Activated CD8-positive, alpha-beta T cell treated with anti-CD3 and anti-CD28 coated beads, Interleukin-2, amount 10 ng/mL, durations not matched to agents 7 days and 5 days (primary cell): ENCODE measurements at places on chromosomes 16 and 17.

DNA sequence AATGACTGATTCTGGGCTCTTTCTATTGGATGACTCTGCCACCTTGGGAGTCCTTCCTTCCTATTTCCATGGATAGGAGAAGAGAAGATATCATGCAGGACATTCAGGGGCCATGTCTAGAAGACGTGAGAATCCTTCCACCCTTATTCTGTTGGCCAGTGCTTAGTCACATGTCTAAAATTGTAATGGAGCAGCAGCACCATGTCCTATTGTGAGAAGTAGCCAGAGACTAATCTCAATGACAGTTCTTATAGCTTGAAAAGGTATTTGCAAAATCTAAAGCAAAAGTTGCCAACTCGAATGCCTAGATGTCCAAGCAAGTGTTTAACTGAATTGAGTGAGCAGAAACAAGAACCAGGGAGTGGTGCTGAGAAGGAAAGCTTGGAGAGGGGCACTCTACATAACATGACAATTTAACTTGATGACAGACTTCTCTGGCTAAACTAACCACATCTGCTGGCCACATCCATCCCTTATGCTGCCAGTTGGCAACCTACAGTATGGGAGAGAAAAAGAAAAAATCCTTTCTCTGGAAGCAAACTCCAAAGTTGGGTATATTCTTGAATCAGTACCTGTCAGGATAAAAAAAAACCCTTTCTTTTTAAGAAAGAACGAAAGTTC is 225.7 kb downstream of the CDH13 start:
- DNase-seq, result no peak

DNA sequence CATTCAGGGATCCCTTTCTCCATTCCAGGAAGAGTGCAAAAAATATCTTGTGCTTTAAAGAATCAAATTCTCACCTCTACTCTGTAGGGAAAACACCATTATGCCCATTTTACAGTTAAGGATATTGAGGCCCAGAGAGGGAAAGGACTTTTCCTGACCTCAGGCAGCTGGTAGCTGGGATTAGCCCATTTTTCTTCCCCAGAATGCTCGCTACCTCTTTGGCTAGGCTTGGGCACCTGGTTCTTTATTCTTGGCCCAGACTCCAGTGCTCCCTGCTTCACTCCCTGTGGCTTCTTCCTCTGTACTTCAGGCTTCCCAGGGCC is 45.7 kb downstream of the MEOX1 start:
- DNase-seq, result no peak

DNA sequence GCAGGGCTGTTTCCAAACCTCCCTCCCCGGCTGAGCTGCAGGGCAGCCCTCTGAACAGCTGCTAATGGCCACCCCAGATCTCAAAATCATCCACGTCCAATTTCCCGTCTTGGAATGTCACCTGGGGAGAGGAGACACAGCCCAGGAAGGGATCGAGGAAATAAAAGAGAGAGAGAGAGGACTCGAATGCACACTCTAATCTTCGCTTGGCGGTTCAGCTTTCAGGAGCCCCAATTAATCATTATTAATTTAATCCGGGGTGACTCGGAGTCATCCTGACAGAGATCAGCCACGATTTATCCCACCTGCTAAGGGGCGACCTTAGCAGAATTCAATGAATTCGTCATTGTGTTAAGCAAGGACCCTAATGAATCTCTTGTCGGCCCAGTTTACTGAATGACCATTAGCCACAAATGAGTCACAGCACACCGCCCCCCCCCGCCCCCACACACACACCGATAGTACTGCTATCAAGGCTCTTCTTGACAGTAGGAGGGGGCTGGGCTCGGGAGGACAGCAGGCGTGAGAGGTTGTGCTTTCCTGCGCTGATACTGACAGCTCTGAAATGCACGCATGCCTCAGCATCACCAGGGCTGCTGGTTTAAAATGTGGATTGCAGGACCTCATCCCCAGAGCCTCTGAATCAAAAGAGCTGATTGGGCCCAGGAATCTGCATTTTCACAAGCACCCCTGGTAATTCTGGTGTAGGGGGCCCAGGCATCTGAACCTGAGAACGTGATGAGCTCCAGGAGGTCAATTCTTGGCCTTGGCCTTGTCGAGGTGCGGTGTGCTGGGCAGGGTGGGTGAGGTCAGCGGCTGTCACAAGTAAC is 190.0 kb upstream of the CIBAR2 start:
- no peak for DNase-seq

GRCh38 chr17:78741644-78742284 is 40.3 kb downstream of the CYTH1 start:
- DNase-seq, result no peak

GRCh38 chr17:40848583-40849235 is 18.3 kb downstream of the KRT12 start:
- no peak for DNase-seq

GRCh38 chr16:3175157-3176093 is 12.6 kb upstream of the OR1F1 start:
- DNase-seq, result no peak

- no peak for DNase-seq
These were observed 9.9 kb upstream of the SOX9 start for GRCh38 chr17:72110942-72111318.

GRCh38 chr17:49554694-49555494 is 20.8 kb upstream of the NXPH3 start:
- no peak for DNase-seq

DNA sequence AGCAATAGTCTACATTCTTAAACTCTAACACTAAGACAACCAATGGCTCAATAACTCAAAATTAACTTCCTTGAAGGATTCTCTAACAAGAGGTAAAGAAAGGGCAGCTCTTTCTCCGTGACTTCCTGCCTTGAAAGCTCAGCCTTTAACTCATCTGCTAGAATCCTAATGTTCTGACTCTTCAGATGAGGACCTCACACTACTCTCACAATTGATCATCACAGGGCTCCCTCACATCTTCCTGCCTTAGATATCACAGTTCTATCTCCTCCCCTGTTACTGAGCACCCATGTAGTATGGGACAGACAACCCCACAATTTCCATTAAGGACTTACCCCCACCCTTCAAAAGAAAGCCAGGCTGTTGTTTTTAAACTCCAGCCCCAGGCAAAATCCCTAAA is 33.5 kb downstream of the SMURF2 start:
- DNase-seq, result peak; percentile 32

DNA sequence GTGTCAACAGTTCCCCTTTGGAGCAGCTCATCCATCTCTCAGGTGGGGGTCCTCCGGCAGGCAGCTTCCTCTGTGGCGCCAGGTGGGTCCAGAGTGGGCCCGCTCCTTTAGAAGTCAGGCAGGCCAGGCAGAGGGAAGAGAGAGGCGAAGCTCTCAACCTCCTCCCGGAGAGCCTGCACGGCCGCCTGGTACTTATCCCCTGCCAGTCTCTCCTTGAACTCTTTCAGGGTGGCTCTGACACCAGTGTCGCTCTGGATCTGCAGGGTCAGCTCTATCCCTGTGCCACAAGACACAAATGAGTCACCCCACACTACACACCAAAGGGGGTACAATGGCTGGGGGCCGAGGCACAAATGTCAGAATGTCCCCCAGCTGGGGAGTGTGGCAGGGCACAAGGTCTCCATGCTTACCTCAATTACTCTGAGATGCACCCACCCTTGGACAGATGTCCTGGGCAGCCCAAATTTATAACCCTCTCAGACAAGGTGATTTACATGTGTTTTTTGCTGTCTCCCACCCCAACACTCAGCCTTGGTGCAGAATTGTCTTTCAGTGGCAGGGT is 13.6 kb downstream of the SMCR8 start:
- no peak for DNase-seq

- DNase-seq, result peak; percentile 55
These were observed 122.3 kb downstream of the MRTFB start for GRCh38 chr16:14193316-14193871.

DNA sequence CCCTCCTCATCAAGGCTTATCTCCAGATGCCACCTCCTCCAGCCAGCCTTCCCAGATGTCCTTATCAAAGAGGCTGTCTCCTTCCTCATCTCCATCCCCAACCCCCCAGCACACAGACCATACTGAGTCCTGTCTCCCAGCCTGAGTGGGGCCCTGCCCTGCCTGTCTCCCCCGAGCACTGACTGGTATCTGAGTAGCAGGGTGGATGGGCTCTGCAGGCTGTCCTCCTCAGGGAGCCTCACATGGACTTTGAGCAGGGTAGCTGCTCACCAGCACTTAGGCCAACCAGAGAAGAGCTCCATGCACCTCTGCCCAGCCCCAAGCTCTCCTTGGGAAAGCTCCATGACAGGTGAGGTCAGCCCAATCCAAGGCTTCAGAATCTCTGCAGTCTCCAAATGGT is 20.0 kb upstream of the ITGA3 start:
- DNase-seq, result no peak

DNA sequence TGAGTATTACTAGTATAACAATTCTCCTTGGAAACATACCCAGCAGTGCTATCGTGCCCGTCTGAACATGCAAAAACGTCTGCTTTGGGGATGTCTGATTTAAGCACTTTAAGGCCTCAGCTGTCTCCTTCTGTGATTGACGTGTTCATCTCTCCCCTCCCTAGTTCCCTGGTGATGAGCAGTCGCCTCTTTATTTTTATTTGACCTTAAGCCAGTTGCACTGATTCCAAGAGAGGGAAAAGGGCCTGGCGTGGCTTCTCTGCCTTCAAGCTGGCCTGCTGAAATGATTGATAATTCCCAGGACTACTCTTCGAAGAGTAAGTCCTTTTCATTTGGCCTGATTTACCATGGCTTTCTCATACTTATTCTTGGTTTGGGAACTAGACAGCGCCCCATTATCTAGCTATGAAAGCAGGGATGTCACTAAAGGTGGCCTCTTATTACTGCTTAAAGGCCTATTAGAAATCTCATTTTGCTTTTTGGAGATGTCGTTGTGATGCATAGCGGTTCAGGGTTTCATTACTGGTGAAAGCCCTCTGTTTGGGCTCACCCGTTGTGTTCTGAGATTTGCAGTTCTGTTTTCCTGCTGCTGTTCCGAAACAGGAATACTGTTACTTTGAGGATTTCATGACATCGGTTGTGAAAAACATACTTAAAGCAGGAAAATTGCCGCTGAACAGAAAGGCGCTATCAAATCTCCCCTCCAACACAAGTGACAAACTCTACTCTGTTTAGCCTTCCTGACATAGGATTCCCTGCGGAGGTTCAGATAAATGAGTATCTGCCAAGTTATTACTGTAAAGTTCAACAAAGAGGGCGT is 65.5 kb downstream of the IQCK start:
- no peak for DNase-seq

GRCh38 chr16:11139326-11140097 is 116.5 kb downstream of the SOCS1 start:
- DNase-seq, result no peak

- no peak for DNase-seq
These were observed 136.0 kb upstream of the WSB1 start for GRCh38 chr17:27157898-27158297.

- DNase-seq, result no peak
These were observed 3.0 kb upstream of the ZCCHC14 start for GRCh38 chr16:87495578-87496446.

GRCh38 chr16:86217001-86217890 is 293.1 kb upstream of the FOXF1 start:
- DNase-seq, result no peak

- no peak for DNase-seq
These were observed 31.0 kb downstream of the POLR3E start for GRCh38 chr16:22328081-22328725.

- DNase-seq, result no peak
These were observed 153.8 kb downstream of the SNX11 start for GRCh38 chr17:48261297-48261880.

GRCh38 chr17:1362964-1363363 is 37.1 kb downstream of the YWHAE start:
- DNase-seq, result no peak

DNA sequence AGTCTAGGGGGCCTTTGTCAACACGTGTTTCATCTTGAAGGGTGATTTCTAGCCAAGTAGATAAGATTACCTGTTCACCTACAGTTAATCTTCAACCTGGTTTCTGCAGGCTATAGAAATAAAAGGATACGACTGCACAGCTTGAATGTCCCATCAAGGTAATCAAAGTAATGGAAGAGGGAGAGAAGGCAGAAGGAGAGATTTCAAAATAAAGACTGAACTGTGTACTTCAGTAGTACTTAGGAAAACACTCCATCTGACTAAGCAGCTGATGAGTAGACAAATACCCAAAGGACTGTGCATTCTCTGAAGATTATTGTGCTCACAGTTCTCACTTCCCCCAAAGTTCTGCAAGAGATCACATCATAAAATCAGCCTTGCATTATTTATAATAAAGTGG is 5.8 kb upstream of the RFFL start:
- no peak for DNase-seq

DNA sequence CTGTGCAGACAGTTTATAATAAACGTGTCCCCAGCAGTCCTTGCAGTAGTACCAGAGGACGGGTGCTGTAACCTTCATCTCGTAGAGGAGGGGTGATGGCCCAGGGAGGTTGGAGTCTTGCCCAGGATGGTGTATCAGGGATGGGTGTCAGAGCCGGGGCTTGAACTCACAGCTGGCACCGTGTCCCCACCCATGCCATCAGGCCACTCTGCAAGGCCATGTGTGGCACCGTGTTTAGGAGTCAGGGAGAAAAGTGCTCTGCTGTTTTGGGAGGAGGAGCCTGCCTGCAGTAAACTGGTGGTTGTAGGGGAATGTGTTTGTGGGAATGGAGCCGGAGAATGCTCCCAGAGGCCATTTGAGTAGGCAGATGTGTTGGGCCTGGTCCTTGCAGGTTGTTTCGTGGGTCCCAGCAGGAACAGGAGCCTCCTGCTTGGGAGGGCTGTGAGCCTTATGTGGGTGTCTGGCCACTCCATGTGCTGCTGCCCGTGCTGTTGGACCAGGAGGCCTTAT is 1.7 kb downstream of the ADORA2B start:
- DNase-seq, result no peak

DNA sequence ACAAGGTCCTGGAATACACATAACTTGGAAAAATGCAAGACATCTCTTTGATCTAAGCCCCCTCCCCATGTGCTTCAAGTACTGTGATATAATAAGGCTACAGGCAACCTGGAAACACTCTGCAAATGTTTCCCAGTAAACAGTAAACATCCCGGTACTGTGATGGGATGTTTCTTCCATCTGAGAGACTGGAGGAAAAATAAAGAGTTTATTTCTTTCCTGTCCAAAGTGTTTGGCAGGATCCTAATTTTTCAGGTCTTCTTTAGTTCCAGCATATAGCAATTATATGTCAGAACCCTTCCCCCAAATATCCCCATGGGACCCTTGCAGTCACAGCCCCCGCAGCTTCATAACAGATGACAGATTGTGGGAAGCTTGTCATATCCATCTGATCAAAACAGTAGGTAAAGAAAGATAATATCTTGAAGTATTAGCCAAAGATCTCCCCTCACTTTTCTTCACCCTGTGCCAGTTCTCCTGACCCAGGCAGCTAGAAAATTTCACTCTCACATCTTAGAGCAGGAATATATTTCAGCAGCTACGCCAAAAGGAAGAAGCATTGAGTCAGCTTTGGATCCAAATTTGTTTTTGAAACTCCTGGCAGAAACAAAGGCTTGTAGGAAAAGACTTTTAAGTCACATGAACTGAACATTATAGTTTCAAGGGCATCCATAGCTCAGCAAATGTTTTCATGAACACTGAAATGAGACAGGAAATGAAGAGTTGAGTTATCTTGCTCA is 141.3 kb downstream of the HS3ST3A1 start:
- no peak for DNase-seq

DNA sequence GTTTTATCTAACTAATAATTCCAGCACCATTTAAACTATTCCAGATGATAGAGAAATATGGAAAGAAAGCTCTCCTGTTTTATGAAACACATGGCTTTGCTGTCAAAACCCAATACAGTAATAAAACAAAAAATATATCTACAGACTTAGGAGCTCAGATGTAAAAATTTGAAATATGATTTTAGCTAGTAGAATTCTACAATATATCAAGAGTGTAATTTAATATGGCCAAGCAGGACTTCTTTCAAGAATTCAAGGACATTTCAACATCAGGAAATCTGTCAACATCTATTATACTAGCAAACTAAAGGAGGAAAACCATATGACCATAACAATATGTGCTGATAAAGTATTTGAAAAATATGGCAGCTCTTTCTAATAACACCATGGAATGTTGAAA is 57.5 kb downstream of the CCDC182 start:
- DNase-seq, result no peak
